ENCODE measurements at places on chromosomes 2 and 18.

- DNase-seq = no peak
Measured at GRCh38 chr2:109128616-109129355, at the start of gene SH3RF3. Gene SH3RF3, plus strand, starts transcription at chr2:109129205.

- no peak for DNase-seq
Measured at GRCh38 chr2:9805435-9806297, 37.6 kb upstream of the TAF1B start.

- DNase-seq = no peak
Measured at GRCh38 chr2:57207191-57207590, 839.4 kb upstream of the VRK2 start.

DNA sequence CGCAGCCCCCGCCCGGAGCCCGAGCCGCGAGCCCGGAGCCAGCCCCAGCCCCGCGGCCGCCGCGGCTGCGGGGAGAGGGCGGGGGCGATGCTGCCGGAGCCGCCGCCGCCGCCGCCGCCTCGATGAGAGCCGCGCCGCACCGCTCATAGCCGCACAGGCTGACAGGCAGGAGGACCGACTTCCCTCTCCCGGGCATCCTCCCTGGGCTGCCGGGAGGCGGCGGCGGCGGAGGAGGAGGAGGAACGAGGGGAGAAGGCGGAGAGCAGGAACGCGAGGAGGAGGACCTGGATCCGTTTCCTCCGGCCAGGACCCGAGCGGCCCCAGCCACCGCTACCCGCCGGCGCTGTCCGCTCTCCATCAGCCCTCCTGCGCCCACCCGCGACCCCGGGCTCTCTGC, 370 bp downstream of the KLHL29 start:
- no peak for DNase-seq

GRCh38 chr2:163703386-163703785, 32.4 kb downstream of the FIGN start:
- no peak for DNase-seq

- no peak for DNase-seq
Measured at GRCh38 chr18:363301-364085, 95.6 kb upstream of the THOC1 start.

DNA sequence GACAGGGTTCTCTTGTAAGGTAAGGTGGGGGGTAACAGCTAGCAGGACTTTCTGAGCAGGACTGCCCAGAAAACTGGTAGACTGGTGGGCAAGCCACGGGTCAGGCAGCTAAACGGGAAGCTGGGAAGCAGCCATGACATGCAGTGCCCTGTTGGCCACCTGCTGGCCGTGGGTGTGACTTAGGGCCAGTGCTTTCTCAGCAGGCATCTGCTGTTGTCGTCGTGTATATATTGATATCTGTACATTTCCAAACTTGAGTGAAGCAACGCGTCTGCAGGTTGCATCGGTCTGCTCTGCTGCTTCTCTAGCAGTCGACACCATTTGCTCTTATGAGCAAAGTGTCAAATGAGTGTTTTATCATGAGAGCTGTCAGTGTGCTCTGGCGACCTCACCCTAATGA, 31.0 kb downstream of the COA5 start:
- no peak for DNase-seq

- DNase-seq = no peak
Measured at GRCh38 chr2:218363736-218364135, 7.1 kb downstream of the CATIP start.

DNA sequence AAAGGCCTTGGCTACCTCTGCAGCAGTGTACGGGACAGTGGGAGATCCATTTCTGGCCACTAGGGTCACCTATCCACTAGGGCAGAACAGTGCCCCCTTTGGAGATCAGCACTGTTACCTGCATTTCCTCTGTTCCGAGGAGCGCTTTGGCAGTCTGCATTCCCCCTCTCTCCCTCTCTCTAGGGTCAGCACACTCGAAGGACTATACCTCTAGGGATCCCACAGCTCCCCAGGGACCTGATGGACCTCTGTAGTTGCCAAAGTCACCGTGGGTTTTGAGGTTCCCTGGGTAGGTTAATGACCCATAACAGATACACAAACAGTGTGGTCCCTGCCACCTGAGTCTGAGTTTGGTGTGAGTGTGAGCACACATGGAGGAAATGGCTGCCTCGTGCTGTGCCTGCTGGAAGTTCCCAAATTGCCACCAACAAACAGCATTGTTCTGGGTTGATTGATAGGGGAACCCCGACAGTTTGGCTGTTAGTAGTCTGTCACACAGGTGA, 99.8 kb upstream of the VWC2L start:
- no peak for DNase-seq

DNA sequence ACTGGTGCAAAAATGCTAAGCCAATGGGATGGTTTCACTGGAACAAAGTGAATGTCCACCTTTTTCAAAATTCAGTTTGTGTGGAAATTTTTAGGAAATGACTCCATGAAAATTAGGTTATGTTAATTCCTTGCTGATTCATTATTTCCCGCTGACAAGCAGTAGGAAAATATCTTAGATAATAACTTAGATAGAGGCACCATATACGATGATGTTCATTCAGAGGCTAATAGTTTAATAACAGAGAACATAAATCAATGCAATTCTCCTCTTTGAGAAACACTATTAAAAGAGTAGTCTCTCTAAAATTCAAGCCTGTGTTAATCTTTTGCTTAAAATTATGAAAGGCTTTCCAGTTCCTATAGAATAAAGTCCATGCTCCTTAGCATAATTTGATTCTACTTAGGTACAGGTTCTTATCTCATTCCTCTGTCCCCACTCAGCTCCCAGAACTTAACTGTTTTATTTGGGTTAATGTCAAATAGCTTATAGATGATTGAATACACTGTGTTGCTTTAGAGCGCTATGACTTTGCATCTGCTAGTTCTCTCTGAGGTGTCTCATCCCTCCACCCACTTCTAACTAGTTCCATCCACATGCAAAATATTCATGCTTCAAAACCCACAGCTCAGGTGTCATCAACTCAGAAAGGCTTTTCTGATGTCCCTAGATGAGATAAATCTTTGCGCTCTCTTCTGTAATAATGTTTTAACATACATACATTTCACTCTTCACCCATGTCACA, 503.6 kb downstream of the ERBB4 start:
- DNase-seq = no peak

DNA sequence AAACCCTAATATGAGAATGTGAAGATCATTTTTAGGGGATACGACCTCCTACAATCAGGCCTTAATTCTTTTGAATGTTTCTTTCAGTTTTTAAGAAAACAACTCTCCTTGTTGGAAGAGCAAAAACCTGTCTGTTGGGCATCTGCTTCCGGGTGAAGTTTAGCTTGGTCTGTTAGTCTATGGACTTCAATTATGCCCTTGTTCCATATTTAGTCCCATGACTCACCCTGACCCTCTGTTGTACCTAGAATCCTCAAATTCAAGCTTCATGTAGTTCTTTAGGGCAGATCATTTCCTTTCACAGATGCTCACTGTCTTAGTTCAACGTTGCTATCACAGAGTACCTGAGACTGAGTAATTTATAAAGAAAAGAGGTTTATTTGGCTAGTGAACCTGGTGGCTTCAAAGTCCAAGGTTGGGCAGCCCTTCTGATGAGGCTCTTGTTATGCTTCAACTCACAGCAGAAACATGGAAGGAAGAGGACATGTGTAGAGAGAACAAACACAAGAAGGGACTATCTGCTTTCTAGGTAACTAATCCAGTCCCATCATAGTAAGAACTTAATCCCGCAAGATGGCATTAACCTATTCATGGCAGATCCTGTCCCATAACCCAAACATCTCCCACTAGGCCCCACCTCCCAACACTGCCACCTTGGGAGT, 82.5 kb upstream of the SERPINE2 start:
- no peak for DNase-seq

DNA sequence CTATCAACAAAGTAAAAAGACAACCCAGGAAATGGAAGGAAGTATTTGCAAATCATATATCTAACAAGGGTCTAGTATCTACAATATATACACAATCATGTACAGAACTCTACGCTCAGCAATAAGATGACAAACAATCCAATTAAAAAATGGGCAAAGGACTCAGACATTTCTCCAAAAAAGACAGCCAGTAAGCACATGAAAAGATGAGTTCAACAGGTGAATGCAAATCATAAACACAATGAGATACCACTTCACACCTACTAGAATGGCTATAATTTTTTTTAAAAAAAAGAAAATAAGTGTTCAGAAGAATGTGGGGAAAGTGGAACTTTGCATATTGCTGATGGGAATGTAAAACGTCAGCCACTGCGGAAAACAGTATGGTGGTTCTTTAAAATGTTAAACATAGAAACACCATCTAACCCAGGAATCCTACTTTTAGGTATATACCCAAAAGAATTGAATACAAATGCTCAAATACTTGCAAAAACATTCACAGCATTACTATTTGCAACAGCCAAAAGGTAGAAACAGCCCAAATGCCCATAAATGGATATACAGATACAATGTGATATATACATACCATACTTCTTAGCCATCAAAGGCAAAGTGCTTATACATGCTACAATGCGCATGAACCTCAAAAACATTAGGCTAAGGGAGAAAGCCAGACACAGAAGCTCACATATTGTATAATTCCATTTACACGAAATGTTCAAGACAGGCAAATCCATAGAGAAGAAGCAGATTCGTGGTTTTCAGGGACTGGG, 121.2 kb downstream of the CABYR start:
- DNase-seq = no peak

- no peak for DNase-seq
Measured at GRCh38 chr2:55452879-55453278, 33.2 kb upstream of the CCDC88A start.

GRCh38 chr2:236665101-236665500, 95.5 kb downstream of the ACKR3 start:
- no peak for DNase-seq

GRCh38 chr2:236338495-236339184, 74.4 kb upstream of the ASB18 start:
- no peak for DNase-seq

- DNase-seq = no peak
Measured at GRCh38 chr18:44680273-44681075, at the start of gene SETBP1. Gene SETBP1, plus strand, starts transcription at chr18:44680888. Its CDS starts 20,459 bp downstream, at chr18:44701347.

- DNase-seq = no peak
Measured at GRCh38 chr2:37779611-37780386, 108.4 kb upstream of the CDC42EP3 start.

DNA sequence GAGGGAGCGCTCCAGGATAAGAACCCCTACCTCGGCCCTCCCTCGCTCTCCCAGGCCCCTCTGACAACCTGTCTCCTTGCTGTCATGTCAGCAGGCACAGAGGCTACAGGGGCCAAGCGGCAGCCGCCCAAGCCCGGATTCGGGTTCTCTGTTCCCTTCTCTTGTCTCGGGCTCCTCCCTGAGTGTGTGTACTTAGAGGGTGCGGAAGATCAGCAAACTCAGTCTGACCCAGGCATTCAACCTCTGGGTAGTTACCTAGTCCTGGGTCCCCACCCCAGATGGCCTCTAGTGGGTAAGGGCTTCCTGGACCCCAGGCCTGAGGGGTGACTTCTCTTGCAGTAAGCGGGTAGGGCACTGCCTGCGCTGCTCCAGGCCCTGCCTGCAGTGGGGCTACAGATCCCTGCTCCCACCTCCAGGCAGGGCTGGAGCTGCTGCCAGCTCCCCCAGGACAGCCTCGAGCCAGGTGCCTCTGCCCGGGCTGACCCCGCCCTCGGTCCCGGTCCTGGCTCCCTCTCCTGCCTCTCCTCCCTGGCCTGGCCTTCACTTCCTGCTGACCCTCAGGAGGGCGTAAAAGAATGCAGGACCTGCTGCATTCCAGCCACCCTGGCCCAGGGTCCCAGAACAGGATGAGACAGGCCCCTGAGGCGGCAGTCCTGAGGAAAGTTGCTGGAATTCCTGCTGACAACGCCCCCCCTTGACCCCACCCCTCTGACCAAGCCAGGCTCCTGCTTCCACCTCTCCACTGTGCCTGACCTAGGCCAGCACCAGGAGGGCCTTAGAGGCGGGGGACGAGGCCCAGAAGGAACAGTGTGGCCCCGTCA, 22.0 kb downstream of the GPC1 start:
- no peak for DNase-seq

DNA sequence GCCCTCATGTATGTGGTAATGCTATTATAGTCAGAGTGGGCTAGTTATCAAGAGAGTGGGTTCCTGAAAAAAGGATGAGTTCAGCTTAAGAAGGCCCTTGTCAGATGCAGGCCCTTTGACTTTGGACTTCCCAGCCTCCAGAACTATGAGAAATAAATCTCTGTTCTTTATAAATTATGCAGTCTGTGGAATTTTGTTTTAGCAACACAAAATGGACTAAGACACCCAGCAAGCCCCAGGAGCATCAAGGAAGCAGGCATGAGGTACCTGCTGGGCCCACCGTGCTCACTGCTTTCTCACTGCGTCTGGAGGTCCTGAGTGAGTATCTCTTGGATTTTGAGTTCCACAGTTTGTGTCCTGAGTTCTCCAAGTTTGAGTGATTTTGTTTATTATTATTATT, 35.9 kb upstream of the LIPG start:
- DNase-seq = no peak

GRCh38 chr18:55523001-55523400, 65.0 kb downstream of the TCF4 start:
- DNase-seq = no peak

GRCh38 chr18:5132987-5133386, 64.1 kb downstream of the AKAIN1 start:
- DNase-seq = no peak

DNA sequence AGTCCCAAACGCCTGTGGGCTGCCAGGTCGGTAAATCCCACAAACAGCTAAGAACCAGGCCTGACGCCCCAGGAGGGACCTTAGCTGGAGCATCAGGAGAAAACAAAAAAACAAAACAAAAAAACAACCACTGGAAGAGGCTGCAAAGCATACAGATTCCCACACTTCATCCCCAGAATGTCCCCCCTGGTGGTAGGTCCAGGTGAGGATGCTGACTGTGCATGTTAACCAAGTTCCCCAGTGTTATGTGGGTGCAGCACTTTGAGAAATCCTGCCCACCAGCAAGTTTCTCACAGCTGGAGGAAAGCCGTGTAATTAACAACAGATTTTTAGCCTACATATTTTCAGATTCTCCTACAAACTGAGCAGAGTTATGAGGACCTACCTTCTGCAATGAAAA, 15.1 kb downstream of the ST3GAL5 start:
- no peak for DNase-seq

- no peak for DNase-seq
Measured at GRCh38 chr2:31129375-31130171, 8.7 kb downstream of the GALNT14 start.

DNA sequence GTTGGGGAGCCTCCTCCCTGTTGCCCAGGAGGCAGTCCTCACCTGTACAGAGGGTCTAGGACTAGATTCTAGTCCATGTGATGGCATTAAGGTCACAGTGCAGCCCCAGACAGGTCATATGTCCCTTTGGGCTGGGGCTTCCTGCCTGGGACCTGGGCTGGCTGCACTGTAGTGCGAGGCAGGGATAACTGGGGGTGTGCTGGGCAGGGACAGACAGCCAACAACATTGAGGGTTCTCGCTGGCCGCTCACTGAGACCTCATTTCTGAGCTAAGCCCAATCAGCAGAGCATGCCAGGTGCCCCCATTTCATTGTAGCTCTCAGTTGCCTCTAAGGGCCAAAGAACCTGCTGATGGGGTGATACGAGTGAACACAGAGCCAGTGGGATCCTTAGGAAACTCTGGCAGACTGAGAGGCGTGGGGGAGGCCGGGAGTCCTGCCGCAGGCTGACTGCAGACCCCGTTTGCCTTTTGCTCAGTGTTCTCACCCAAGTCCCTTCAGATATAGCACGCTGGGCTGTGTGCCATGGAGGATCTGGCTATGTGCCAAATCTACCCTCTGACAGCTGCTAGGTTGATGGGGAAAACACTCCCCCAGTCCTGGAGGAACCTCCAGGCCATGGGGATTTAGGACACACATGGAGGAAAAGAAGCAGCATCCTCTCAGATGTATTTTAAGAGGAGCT, 51.9 kb downstream of the DYSF start:
- no peak for DNase-seq

GRCh38 chr18:6370886-6371635, 43.6 kb downstream of the L3MBTL4 start:
- DNase-seq = no peak

All from stimulated activated CD8-positive, alpha-beta memory T cell treated with anti-CD3 and anti-CD28 coated beads, Interleukin-2, amount 100 ng/mL, for 1 hour (primary cell).